ENCODE measurements at places on chromosomes 7 and 10.

DNA sequence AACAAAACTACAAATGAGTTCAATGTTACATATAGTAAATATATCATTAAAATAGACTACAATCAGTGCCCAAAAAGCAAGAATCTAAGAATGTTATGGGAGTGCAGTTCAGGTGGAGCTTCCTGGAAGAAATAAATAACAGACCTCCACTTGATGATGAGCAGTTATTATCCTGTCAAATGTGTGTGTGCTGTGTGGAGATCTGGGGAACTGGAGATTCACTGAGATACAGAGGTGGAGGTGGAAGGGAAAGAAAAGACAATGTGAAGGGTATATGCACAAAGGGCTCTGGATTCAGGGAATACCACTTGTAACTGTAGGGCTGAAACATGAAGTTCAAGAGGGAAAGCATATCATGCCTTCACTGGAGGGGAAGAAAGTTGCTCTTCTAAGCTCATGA lies 331.1 kb downstream of the SEMA3D start:
- no peak for DNase-seq

- no peak for DNase-seq
Observed at GRCh38 chr10:1559761-1560160, 177.6 kb downstream of the ADARB2 start.

- no peak for DNase-seq
Observed at GRCh38 chr7:100122067-100122466, 2.6 kb downstream of the CNPY4 start.

GRCh38 chr7:127396184-127396583 lies 3.7 kb upstream of the ZNF800 start:
- peak; percentile 33 for DNase-seq

GRCh38 chr7:95688931-95689495 lies 83.3 kb upstream of the DYNC1I1 start:
- no peak for DNase-seq

DNA sequence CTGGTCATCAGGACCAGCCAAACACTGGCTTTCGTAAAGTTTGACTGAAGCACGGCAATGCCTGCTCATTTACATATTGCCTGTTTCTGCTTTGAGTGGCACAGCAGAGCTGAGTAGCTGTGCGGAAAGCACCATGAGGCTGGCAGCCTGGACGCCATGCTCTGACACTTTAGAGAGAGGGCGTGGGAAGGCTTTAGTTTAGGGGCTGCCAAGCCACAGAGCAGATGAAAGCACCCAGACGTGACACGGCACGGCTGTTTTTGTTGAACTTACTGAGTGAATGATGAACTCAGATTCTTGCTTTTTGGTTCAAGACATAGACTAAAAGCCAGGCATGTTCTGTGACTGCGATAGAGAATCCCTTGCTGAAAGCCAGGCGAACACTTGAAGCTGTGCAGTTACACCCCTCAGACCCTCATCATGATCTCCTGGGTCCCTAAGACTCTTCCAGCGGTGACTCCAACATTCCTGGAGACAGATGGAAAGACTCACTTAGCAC lies 182.1 kb downstream of the ZMYND11 start:
- DNase-seq = no peak

DNA sequence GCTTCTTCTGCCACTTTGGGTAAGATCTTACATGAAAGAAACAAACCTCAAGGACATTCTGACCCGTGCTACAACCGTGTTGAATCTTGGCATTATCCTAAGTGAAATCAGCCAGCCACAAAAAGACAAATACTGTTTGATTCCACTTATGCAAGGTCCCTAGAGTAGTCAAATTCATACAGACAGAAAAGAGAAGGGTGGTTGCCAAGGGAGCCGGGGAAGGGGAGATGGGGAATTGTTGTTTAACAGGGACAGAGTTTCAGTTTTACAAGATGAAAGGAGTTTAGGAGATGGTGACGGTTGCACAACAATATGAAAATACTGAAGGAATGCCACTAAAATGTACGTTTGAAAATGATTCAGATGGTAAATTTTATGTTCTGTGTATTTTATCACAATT lies 12.2 kb upstream of the CLEC2L start:
- no peak for DNase-seq

GRCh38 chr7:67608806-67609205 lies 612.2 kb downstream of the TYW1 start:
- DNase-seq = no peak

GRCh38 chr10:132001238-132001972 lies 19.7 kb upstream of the BNIP3 start:
- no peak for DNase-seq

All from activated CD4-positive, alpha-beta T cell treated with anti-CD3 and anti-CD28 coated beads, Interleukin-10, Interleukin-2, amounts not matched to agents 100 ng/mL and 50 ng/mL, durations not matched to agents 16 hours and 8 hours (primary cell).